ENCODE measurements at places on chromosomes 12 and 14.

- DNase-seq, result peak; percentile 58
These were observed 215.4 kb upstream of the RTL1 start for GRCh38 chr14:101118746-101119591.

GRCh38 chr14:68970038-68970612 is 9.0 kb downstream of the ACTN1 start:
- no peak for DNase-seq

DNA sequence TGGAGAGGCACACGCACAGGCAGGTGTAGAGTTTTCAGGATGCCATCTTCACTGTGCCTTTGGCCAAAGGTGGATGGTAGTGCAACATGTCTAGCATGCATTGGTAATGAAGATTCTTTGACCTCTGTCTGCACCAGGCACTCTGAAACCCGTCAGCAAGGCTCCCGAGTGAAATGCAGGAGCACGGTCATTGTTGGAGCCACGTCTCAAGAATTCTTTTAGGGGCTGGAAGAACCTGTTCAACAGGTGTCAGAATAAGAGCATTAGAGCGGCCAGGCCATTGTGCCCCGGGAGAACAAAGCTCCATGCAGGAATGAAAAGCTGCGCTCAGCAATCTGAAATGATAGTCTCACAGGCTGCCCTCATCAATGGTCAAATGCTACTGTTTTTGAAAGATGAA is 40.2 kb upstream of the DICER1 start:
- no peak for DNase-seq

- DNase-seq, result no peak
These were observed 268.7 kb upstream of the PDE3A start for GRCh38 chr12:20099395-20100183.

DNA sequence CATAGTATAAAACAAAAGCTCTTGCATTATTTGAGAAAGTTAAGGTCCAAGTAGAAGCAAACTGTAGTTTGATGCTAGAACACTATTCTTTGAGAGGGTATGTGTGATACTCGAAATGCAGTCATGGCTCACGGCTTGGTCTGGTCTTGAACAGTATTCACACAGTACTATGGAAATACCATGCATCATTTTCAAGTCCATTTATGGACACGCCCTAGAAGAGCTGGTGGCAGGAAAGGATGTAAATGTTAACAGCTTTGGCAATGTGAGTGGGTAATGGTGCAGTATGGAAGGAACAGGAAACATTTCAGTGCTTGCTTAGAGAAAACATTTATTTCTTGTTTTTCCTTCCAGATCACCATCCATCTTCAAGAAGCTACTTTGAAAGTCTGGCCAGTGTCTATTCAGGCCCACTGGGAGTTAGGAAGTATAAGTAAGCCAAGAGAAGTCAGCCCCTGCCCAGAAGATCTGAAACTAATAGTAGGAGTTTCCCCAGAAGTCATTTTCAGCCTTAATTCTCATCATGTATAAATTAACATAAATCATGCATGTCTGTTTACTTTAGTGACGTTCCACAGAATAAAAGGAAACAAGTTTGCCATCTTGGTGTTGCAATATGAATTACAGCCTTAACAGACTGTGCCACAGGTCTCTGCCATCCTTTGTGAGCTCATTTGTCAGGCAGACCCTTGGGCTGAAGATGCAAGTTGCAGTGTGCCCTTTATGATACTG is 5.7 kb upstream of the AKAP5 start:
- DNase-seq, result no peak

DNA sequence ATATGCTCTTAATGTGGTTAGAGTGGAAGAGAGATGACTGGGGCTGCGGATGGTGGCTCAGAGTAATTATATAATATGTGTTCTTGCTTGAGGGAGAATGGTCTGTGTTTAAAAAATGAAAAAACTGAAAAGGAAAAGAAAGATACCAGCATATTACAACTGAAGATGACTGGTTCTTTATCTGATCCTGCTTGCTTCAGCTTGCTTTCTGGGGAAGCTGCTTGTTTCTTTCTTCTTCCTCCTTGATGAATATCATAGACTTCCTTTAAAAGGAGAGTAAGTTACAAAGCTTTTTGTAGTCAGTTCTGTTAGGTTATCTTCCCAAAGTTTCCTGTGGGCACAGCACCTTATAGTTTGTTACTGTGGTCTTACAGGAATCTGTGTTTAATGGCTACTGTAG is 210.9 kb downstream of the ERC1 start:
- DNase-seq, result no peak

GRCh38 chr14:67245104-67245503 is 3.9 kb downstream of the PALS1 start:
- no peak for DNase-seq
